Stimulated activated CD4-positive, alpha-beta T cell treated with anti-CD3 and anti-CD28 coated beads, Interleukin-15, amount 100 ng/mL, for 1 hour (primary cell): ENCODE measurements at places on chromosomes 3 and 15.

- DNase-seq, result no peak
Observed at GRCh38 chr3:171783626-171784025, 26.7 kb downstream of the PLD1 start.

- DNase-seq, result no peak
Observed at GRCh38 chr3:100719136-100719535, 9.8 kb downstream of the TFG start.

GRCh38 chr15:79953951-79954444 is 17.0 kb downstream of the BCL2A1 start:
- DNase-seq, result no peak

GRCh38 chr3:76644305-76644675 is 395.6 kb upstream of the ROBO2 start:
- no peak for DNase-seq

DNA sequence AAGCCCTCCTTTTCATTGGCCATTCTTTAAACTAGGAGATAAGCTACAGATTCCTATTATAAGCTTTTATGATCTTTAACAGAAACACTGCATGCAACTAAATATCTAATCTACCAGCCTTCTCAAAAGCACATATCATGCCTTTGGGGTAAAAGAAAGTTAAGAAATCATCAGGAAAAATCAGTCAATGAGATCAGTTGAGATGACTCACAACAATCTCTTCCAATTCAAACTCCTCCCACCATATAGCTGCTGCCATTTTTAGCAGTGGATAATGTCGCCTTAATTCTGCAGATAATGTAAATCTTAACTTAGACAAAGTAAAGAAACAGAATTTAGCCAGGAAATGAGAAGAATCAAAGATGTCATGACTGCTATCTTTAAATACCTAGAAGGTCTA is 135.2 kb upstream of the BCL6 start:
- DNase-seq, result no peak

DNA sequence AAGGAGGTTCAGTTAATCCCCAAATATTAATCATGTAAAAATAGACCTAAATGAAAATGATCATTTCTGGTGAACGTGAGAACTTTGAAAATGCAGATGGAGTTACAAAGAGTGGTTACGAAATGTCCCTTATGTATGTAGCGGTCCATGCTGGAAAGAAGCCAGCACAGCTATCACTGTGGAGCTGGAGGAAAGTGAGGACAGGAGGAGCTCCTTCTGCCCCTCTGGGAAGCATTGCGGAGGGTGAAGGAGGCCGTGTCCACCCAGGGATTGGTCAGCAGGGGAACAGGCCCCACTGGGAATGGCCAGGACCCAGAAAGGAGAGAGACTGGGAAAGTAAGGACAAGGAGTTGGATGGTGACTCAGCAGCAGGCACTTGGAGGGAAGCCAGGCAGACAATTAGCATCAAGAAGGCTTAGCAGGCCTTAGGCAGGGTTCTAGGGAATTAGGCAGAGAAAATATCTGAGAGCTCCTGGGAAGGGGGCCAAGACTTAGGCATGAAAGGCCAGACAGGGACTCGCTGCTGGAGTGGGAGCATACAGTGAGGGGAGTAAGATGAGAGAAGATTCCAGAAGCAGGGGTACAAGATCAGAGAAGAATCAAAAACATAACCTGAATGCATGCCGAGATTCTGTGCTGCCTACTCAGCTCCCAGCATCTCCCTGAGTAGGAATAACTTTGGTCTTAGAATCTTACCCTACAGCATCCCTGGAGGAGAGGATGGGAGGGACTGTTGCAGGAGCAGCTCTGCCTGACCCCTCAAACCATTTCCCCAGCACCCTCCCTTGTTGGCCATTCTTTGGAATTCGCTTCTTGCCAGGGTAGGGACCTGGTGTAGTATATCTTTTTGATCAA is 171.0 kb upstream of the UMPS start:
- DNase-seq, result no peak

DNA sequence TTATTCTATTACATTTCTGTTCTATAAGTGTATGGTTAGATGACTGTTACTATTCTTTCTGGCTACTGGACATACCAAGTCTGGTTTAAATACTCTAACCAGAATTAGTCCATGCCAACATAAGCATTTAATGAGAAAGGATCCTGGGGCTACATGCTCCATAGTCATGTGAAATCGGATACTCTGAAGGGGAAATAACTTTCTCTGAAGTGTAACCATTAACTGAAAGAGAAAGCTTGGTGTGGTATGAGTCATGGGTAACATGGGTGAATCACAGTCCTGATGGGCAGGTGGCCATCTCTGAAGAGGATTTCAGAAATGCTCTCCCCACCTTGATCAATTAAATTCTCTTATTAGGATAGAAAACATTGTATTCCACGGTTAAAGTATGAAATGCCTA is 69.4 kb downstream of the FHIT start:
- no peak for DNase-seq

DNA sequence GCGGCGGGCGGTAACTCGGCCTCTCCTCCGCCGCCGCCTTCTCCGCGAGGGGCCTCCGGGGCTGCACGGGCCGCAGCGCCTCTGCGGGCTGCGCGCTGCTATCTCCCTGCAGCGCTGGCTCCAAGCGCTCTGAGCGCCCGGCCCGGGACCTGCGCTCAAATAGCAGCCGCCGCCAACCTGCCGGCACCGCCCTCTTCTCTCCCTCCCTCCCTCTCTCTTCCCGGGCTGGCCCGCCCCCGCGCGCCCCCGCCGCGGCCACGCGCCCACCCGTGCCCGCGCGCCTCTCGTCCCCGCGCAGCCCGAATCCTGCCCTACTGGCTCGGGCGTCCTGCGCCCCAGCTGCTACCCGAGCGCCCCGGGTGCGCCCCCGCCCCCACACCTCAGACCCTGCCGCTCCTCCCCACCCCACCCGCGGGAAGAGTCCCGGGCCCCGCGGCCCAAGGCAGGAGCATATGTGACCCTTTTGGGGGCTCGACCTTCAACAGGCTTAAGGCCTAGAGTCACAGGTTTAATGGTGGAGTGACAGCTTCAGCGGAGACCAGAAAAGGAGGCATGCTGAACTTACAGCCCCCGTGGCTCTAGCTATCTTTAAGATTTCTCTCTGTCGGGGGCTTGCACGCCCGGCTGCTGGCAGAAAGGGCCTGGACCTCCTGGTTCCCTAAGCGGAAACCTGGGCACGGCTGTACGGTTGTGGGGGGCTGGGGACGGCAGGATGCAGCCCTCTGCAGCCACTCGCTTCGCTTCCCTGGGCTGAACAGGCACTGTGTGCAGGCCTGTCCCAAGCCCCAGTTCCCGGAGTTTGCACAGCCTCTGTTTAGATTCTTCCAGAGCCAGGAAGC is at the start of gene CACNA2D2:
Gene CACNA2D2, minus strand, starts transcription at position 131 of the 839 bp plus-strand sequence. CDS start 211 bp downstream, outside the sequence.
- peak; percentile 31 for DNase-seq

DNA sequence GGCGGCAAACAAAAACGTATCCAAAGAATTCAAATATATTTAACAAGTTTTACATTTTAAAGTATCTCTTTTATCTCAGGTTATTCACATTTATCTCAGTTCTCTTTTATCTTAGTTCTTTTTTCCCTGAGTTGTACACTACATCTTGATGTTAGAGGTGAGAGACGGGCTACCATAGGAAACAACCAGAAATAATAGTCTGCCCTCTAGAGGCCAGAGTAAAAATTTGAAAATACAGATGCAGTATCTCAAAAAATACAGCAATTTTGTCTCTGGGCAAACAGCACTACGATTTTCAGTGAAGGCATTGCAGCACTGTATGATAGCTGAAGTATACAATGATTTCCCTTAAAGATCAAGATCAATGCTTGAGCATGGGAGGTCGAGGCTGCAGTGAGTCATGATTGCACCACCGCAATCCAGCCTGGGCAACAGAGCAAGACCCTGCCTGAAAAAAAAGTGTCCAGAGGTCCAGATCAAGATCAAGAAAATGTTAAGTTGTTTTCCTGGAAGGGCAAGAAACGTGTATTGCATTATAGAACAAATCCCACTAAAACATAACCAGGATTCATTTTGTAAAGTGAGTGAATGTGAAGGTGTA is 82.6 kb upstream of the ATP11B start:
- DNase-seq, result no peak

DNA sequence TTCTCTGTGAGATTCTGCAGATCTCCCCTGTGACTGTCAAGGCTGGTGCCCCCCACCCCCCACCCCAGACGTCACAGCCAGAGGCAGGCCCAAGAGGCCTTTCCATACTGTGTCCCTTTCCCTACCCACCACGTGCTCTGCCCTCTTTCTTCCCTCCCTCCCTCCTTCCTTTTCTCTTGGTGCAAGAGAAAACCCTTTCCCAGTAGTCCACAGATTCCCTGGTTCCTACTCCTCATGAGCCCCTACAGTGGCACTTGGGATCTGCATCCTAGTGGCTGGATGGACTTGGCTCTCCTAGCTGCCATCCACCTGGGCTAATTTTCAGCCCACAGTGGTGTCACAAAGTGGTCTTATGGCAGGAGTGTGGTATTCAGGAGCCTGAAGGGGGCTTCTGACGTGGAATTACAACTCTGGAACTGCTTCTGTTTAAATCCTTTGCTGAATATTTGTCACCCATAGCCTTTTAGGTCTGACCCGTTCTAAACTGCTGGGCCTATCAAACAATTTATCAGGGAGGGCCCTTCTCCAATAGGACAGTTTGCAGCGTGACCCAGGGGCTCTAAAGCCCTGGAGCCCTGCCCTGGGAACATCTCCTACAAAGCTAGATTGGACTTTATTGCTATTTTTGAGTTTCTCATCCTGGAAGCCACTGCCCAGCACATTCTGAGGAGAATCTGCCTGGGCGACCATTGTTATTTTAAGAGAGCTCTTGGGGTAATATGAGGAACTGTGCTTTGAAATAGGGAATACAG is 35.3 kb downstream of the KLF13 start:
- DNase-seq, result no peak

GRCh38 chr15:74422652-74423430 is 10.9 kb downstream of the SEMA7A start:
- DNase-seq, result no peak

DNA sequence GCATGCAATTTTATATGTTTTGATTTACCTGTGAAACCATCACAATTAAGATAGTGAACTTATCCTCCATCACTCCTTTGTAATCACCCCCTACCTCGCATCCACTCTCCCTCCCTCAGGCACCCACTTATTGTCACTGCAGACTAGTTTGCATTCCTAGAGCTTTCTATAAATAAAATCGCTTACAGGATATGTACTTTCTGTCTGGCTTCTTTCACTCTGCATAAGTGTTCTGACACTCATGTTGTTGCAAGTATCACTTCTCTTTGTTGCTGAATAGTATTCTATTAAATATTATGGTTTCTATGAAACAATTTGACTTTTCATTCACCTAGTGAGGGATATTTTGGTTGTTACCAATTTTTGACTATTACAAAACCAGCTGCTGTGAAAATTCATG is 139.3 kb downstream of the RSRC1 start:
- no peak for DNase-seq

DNA sequence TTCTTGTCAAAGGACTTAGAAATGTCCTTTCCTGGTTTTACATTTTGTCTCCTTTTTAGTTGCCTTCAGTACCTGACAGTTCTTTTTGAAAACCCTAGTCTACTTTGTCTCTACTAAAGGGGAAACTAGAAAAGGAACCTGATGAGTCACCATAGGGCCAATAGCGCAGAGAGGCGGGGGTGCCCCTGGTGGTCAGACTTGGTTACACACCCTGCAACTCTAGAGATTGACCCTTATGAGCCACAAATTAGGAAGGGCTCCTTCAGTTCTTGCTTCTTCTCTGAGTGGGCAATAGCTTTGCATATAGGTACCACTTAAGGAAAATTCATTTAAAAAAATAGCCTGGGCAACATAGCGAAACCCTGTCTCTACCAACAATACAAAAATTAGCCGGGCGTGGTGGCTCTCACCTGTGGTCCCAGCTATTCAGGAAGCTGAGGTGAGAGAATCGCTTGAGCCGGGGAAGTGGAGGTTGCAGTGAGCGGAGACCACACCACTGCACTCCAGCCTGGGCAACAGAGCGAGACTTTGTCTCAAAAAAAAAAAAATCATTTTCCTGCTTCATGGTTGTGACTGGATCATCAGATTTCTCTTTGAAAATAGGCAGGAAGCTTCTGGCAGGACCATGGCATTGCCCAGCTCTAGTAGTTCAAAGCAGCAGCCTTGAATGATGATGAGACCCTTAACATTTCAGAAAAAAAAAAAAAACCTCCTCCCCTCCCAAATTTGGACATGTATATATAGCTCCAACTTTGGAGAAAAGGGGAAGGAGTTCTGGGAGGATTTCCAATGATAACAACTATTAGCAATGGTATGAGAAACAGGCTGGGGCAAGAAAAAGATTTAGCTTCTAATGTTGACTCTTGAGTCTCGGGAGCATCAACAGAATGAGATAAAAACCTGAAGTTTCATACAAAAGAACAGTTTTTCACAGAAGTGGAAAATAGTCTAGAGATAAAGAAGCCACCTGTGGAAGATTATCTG is 45.2 kb upstream of the RASA2 start:
- DNase-seq, result peak; percentile 52

DNA sequence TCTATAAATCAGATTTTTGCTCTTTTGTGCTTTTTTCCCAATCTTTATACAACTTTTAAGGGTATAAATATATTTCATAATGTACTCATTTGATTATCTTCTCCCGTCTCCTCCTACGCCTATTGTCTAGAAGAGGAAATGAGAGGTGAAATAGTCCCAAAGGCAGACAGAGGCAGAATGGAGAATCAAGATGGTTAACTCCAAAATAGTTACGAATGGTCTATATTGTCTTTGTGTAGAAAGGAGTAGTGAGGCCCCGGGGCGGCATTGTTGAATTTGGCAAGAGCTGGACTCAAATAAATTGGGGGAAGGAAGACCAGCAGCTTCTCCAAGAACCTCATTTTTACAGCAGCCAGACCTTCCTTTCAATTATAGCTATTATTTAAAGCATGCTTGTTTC is 23.9 kb downstream of the ITPR1 start:
- no peak for DNase-seq

- no peak for DNase-seq
Observed at GRCh38 chr3:40753951-40754350, 229.2 kb downstream of the ZNF621 start.

DNA sequence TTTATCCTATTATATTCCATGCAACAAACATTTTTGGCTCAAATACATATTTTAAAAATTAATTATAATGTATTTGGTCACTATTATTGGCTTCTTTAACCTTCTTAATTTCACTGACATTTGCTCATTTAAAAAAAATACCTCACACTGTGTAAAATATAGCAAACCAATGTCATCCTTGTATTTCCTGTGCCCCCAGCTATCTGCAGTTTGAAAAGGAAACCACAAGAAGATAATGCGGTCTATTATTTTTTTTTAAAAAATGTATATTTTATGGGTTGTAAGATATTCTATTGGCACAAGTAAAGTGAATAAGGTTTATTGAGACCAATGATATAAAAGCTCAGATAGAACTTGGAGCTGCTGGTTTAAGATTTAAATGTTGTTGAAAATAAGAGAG is 904.2 kb downstream of the SI start:
- no peak for DNase-seq

DNA sequence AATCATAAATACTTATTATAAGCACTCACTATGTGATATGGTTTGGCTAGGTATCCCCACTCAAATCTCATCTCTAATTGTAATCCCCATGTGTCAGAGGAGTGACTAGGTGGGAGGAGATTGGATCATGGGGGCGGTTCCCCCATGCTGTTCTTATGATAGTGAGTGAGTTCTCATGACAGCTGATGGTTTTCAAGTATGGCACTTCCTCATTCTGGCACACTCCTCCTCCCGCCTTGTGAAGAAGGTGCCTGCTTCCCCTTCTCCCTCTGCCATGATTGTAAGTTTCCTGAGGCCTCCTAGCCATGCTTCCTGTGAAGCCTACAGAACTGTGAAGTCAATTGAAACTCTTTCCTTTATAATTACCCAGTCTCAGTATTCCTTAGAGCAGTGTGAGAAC is 53.3 kb upstream of the CHMP2B start:
- DNase-seq, result no peak
